ENCODE measurements at places on chromosomes 2 and 18.

DNA sequence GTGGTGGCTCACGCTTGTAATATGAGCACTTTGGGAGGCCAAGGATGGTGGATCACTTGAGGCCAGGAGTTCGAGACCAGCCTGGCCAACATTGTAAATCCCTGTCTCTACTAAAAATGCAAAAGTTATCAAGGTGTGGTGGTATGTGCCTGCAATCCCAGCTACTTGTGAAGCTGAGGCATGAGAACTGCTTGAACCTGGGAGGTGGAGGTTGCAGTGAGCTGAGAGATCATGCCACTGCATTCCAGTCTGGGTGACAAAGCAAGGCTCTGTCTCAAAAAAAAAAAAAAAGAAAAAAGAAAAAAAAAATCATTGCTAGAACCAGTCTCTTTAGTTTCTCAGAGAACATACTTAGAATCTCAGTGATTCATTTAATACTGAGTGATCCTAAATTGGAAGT, 217.1 kb downstream of the DYM start:
- DNase-seq, result peak; percentile 47

DNA sequence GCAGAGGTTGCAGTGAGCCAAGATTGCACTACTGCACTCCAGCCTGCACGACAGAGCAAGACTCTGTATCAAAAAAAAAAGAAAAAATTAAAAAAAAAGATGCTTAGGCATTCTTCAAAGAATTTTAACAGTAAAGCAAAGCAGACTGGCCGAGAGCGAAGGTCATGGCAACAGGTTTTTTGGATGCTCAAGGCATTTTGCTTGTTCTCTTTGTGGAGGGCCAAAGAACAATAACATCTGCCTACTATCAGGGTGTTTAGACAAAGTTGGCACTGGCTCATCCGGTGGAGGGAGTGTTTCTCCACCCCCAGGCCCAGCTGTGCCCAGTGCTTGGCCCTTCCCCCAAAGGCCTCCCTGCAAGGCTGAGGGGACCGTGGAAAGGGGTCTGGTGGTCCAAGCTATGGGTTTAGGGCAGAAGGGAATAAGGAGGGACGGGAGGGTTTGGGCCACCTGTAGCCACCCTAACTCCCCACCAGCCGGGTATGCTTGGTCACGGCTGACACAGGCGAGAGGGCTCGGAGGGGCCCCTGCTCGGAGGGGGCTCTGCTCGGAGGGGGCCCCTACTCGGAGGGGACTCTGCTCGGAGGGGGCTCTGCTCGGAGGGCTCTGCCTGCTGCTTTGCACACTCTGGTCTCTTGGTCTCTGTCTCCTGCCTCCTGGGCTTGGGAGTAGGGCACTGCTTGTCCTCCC, 26.7 kb upstream of the ALLC start:
- no peak for DNase-seq

DNA sequence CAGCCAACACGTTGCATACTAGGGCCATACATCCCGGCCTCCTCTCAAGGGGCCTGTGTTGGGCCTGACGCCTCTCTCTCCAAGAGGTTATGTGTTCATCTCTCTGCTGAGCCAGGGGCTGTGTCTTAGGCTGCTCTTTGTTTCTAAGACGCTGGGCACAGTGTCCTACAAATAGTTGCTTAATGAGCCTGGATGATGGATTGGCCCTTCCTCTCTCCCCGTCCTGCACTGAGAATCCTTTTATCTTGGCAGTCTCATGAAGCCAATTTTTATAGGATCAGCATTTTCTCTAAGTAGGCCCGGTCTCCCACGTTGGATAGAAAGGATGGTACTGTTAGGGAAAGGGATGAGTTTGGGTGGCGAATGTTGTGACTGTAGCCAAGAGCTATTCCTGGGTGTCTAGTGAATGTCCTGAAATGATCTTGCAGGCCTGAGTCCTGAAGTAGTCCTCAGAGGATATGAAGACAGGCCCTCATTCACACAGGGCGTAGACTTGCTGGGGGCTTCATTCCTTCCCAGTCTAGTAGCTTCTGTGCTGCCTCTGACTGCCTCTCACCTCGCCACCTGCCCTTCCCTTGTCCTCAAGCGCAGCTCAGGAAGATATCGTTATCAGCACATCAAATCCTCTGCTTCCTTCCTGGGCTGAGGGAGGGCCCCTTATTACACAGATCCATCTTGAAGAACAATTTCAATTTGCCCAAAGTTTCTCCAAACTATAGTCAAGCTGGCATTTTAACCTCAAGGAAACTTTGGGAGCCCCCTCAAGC, 8.8 kb downstream of the LBH start:
- DNase-seq, result no peak

GRCh38 chr18:966759-967576, 62.3 kb downstream of the ADCYAP1 start:
- DNase-seq, result no peak

GRCh38 chr2:86368161-86368824, 30.9 kb upstream of the REEP1 start:
- peak; percentile 29 for DNase-seq

DNA sequence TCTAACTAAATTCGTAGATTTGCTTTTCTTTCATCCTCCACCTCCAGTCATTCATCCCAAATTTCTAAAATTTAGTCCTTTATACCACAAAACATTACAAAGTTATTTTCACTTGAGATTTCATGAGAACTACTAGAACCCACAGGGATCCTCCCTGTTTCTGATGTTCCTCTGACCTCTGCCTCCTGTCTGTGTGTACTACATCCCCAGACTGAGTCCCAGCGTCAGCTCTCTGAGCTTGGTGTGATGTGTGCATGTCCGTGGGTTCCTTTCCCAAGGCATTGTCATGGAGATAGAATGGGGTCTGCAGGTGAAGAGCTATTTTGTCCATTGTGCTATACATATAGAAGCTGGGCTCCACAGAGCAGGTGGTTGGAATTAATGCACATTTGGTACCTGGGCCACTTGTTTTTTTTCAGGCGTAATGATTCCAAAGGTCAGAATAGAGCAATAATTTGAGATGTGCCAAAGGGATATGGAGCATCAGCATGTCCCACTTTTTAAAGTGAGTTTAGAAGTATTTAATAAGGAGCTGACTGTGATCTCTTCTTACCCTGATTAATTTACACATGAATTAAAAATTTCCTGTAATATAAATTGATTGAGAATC, 151.2 kb upstream of the BOD1L2 start:
- DNase-seq, result no peak

GRCh38 chr2:184154438-184154837, 443.9 kb upstream of the ZNF804A start:
- peak; percentile 69 for DNase-seq

DNA sequence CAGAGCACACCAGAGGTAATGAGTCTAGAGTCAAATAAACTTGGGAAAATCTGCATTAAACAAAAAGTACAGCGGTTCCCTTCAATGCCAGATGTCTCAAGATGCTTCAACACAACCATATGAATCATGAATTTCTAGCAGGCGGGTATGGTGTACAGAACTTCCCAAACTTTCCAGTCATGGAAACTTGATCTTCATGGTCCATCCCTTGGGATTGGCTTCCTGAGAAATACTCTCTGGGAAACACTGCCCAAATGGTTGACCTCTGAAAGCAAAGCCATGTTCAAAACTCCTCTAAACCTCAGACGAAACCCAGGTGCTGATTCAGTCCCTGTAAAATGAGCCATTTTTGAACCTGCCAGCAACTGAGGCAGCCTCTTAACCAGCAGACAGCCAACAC, 16.4 kb upstream of the TMEM247 start:
- DNase-seq, result no peak

GRCh38 chr2:16026816-16027501, 86.6 kb downstream of the MYCN start:
- no peak for DNase-seq

- no peak for DNase-seq
Measured at GRCh38 chr2:191642541-191642940, 35.4 kb upstream of the NABP1 start.

- DNase-seq, result no peak
Measured at GRCh38 chr2:9347411-9347881, 75.9 kb downstream of the ITGB1BP1 start.

GRCh38 chr2:171625006-171625405, 62.3 kb upstream of the DYNC1I2 start:
- DNase-seq, result no peak

- no peak for DNase-seq
Measured at GRCh38 chr2:34844629-34845028, 1245.5 kb upstream of the FAM98A start.

DNA sequence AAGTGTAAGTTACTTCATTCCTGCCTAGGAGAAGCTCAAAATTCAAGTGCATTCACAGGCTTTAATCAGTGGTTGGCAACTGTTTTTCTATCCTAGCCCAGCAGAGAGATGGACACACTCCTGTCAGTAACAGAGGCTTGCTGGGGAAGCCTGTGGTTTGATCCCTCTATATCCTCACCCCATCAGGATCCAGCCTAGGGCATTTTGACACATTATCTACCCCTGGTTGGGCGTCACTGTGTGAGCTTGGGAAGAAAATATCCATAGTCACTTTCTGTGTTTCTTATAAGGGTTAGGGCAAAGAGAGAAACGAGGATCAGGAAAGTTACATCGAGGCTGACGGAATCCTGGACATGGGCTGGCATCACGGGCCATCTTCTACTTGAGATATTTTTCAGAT, 10.0 kb downstream of the NT5DC4 start:
- no peak for DNase-seq

DNA sequence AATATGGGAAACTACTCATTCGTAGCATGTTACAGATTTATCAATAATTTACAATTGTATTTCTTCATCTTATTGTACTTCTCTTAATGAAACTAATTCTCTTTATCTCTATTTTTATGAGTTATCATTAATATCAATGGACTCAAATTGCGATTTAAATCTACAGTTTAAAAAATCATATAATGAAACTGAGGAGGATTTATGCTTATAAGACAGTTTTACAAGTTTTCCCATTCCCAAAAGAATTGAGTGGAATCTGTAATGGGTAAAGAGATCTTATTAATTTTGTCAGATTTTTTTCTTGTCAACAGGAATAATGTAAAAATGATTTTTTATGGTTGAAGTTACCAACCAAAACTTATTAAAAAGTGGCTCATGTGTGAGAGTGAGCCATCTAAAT, 468.0 kb downstream of the METTL4 start:
- no peak for DNase-seq

DNA sequence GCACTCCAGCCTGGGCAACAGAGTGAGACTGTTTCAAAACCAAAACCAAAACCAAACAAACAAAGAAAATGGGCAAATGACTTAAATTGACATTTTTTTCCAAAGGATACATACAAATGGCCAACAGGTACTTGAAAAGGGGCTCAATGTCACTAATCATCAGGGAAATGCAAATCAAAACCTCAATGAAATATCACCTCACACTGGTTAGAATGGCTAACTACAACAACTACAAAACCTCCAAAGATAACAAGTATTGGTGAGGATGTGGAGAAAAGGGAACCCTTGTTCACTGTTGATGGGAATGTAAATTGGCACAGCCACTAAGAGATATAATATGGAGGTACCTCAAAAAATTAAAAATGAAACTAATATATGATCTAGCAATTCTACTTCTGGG, 213.2 kb upstream of the HS6ST1 start:
- DNase-seq, result no peak

GRCh38 chr2:133561045-133561852, 7.0 kb downstream of the NCKAP5 start:
- peak; percentile 73 for DNase-seq

GRCh38 chr2:144331674-144332355, 188.1 kb downstream of the ZEB2 start:
- DNase-seq, result no peak

DNA sequence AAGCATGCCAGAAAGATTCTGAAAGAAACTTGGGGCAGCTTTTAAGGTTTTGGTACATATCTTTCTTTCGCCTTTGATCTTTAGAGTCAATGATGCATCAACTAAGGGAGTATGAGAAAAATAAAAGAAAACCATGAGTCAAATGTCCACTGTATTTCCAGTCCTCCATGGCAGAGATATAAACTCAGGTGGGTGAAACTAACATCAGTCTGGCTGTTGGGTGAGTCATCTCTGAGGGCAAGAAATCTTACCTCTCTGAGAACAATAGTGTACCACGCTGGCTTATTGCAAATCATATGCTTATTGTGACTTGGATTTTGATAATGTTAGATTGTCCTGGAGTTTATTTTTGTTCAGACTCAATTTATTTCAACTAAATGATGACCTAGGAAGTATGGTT, 521.0 kb downstream of the PLCL1 start:
- peak; percentile 25 for DNase-seq

- peak; percentile 72 for DNase-seq
Measured at GRCh38 chr18:51339856-51340255, 142.4 kb upstream of the MEX3C start.

GRCh38 chr2:77016443-77017354, 505.5 kb downstream of the LRRTM4 start:
- DNase-seq, result no peak
